Endodermal cell (in vitro differentiated cells): ENCODE measurements at places on chromosomes 1 and 21. TPM values are rescaled to one million over a fixed set of nuclear protein-coding genes. Genes with fewer than 3 reads are reported as not detected.

The SH3D21 gene
- 13.1 and 15.5 TPM in 2 replicates for total RNA-seq

DNA sequence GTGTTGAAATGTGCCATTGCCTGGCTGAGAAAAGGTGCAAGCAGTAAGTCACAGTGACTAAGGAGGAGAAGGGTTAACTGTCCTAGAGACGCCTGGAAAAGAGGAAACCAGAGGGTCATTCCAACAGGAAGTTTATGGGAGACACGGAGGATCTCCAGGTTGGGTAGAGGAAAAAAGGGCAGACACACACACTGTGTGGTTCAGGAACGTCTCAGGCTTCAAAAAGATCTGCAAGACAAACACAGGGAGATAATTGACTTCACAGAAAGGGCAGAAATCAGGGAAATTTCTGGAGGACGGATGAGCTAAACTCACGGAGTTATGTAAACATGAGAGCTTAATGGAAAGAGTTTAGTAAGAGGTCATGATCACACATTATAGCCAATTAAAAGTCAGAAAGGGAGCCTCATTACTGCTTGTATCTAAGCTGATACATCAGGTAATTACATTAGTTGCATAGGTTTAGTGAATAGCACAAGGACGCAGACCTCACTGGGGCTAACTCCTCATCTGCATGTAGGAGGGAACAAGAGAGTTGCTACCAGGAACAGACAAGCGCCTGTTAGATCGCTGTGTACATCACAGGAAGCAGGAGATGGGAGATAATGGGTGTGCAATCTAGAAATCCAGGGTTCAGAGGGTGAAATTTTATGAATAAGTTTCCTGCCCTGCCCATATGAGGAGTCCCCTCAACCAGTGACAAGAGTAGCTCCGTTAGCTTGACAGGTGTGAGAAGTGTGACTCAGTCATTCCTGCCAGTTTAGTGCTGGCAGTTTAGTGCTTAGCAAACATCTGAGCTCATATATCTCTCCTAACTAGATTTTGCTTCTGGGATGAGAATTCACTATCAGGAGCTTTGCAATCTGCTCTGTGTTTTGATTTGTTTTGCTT lies 96.6 kb upstream of the TNR start:
- peaks cover 11% of the 10 kb centered on the region for H3K4me1 ChIP-seq
- H3K4me3 ChIP-seq = no peak overlapping the region
- DNase-seq = no peak
- no peaks in the 10 kb centered on the region for H3K36me3 ChIP-seq

The TNFRSF9 gene
- total RNA-seq = not detected in 2 replicates

- peaks cover 4% of the 10 kb centered on the region for H3K4me1 ChIP-seq
- no peak overlapping the region for H3K27ac ChIP-seq
- no peak overlapping the region for H3K4me3 ChIP-seq
These were observed 3.5 kb downstream of the ABCB10 start for GRCh38 chr1:229554886-229555621.

DNA sequence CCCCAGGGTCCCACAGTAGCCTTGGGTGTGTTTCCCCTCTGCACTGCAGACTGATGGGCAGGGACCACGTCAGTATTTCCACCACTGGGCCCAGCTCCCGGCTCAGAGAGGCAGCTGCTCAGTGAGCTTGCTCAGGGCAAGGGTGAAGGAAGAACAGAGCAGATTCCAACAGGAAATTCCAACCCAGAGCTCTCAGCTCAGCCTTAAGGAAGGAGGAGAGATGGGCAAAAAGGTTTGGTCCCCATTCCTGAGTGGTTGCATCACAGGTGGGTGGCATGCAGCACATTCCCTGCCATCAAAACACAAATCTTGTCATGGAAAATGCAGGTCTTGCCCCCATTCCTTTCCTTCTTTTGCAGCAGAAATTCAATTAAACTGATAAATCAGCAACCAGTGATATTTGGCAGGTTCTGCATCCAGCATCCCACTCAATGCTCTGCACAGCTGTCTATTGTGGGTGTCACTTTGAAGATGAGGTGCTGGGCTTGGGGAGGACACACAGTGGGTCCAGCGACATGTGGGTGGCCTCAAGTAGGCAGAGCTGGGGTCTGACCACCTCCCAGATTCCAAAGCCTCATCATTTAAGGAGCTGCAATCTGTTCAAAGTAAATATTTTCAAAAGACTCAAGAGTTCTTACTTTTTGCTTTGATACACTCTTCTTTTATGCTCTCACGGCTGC lies 315.4 kb downstream of the DSCAM start:
- no peak overlapping the region for H3K4me3 ChIP-seq

- peaks cover 18% of the 10 kb centered on the region for H3K36me3 ChIP-seq
- H3K27ac ChIP-seq = peak overlapping the region; percentile 83
- no peaks in the 10 kb centered on the region for H3K27me3 ChIP-seq
These were observed 540 bp downstream of the ARHGEF2 start for GRCh38 chr1:155977690-155978324.

The DEPDC1 gene
- 22.4 to 40.0 TPM (median 35.5 TPM) in 3 replicates for total RNA-seq

The ESRRG gene
- total RNA-seq = 4.6 to 8.3 TPM (median 6.7 TPM) in 3 replicates

DNA sequence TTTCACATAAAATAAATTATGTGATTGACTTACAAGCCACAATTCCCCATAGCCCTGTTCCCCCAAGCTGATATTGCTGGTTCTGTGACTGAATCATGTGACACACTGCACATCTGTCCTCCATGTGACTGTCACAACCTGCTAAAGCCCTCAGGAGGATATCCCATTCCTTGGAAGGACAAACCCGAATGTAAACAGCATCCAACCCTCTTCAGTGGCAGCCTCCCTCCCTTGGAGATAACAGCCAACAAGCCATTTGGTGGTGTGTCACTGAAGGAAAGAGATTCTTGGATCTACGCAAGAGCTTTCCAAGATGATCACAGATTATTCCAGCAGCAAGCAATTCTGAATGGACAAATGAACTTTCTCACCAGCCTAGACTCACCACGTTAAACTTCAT lies 153.9 kb upstream of the TIAM1 start:
- H3K36me3 ChIP-seq = no peaks in the 10 kb centered on the region
- H3K27ac ChIP-seq = no peak overlapping the region
- H3K4me3 ChIP-seq = no peak overlapping the region
- H3K27me3 ChIP-seq = no peaks in the 10 kb centered on the region
- no peak for DNase-seq

DNA sequence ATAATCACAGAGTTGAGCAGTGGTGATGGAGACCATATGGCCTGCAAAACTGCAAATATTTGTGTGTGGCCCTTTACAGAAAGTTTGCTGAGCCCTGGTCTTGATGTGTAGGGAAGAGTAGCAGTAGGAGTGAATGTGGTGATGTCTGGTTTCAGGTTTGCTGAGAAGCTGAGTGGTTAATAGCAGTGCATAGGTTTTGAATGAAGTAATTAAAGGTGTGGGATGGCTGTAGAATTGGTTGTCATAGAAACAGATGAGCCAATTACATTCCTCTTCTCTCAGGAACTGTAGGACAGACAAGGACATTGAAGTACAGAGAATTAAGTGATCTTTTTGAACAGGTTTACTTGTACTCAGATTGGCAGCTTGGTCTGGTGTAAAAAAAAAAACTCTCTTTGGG lies 37.4 kb downstream of the PRDM2 start:
- H3K36me3 ChIP-seq = no peaks in the 10 kb centered on the region
- no peak overlapping the region for H3K27ac ChIP-seq
- H3K4me3 ChIP-seq = no peak overlapping the region

The KRTAP19-1 gene
- total RNA-seq = not detected in 2 replicates

The LRIF1 gene
- total RNA-seq = 19.4 to 20.1 TPM (median 19.9 TPM) in 3 replicates

DNA sequence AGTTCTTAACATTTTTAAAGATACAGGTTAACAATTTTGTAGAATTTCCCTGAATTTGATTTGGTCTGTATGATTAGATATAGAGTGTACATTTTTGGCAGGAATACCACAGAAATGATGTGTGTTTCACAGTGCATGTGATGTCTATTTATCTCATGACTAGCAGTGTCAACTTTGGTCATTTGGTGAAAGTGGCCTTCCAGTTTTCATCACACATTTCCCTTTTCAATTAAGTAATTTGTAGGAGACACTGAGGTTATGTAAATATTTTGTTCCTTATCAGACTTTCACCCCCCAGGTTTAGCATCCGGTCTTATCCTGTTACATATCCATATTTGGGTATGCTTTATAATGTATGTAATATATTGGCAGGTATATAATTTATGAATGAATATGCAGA lies 41.8 kb downstream of the MAP3K7CL start:
- no peak overlapping the region for H3K27ac ChIP-seq
- H3K4me3 ChIP-seq = no peak overlapping the region
- H3K27me3 ChIP-seq = peaks cover 11% of the 10 kb centered on the region
- H3K36me3 ChIP-seq = no peaks in the 10 kb centered on the region

DNA sequence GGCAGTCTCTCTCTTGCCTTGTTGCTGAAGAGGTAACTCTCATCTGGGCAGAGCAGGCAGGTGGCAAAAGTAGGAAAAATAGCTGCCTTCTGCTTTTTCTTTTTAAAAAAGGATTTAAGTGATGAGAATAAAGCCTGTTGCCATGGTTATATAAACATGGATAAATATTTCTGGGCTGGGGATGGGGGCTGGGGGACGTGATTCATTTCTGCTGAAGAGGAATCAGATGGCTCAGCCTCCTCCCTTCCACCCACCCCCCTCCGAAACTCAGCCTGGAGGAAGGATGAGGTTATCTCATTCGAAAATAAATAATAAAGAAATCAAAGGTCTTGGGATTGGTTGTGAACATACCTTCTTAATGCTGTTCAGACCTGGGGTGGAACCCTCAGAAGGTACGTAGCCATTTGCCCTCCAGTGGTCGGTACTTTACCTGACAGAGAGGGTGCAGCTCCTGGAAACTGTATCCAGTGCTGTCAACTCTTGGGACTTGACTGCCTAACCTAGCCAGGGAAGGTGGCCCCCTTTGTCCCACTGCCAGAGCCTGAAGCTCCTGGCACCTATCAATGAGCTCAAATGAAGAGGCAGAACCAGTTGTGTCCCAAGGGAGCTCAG lies 3.8 kb upstream of the INKA2 start:
- peaks cover 28% of the 10 kb centered on the region for H3K27me3 ChIP-seq
- peaks cover 4% of the 10 kb centered on the region for H3K4me1 ChIP-seq
- H3K36me3 ChIP-seq = no peaks in the 10 kb centered on the region

DNA sequence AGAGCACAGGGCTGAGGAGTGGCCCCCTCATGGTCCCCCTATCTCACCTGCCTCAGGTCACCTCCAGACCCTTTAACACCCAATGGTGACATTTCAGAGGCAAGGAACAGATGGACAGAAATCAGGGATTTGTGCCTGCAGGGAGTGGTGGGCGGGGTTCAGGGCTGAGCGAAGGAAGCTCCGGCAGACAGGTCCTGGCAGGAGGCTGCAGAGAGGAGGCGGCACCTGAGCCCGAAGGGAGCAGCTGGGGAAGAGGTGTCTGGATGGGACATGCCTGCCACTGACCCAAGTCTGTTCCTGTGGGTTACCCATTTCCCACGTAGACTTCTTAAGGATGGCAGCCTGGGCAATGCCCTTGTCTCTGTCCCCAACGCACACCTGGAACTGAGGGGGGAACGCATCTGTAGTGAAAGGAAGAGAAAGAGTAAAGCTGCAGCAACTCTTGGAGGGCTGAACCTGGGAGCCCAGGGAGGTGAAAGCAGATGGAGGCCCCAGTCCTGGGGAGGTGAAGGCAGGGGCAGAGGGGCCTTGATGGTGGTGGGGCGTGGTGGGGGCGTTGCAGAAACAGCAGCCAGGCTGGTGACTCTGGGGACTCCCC lies 61.6 kb upstream of the ADARB1 start:
- H3K27me3 ChIP-seq = peaks cover 20% of the 10 kb centered on the region
- no peaks in the 10 kb centered on the region for H3K36me3 ChIP-seq
- DNase-seq = peak; percentile 92
- H3K4me3 ChIP-seq = no peak overlapping the region

GRCh38 chr1:178143730-178144690 lies 50.1 kb downstream of the RASAL2 start:
- no peak for DNase-seq
- H3K4me3 ChIP-seq = no peak overlapping the region
- H3K27me3 ChIP-seq = no peaks in the 10 kb centered on the region
- H3K36me3 ChIP-seq = no peaks in the 10 kb centered on the region
- no peaks in the 10 kb centered on the region for H3K4me1 ChIP-seq

- H3K36me3 ChIP-seq = peaks cover 85% of the 10 kb centered on the region
- H3K27ac ChIP-seq = no peak overlapping the region
- H3K27me3 ChIP-seq = no peaks in the 10 kb centered on the region
- H3K4me3 ChIP-seq = peak overlapping the region; percentile 37
These were observed 8.0 kb upstream of the HAX1 start for GRCh38 chr1:154264454-154264853.

DNA sequence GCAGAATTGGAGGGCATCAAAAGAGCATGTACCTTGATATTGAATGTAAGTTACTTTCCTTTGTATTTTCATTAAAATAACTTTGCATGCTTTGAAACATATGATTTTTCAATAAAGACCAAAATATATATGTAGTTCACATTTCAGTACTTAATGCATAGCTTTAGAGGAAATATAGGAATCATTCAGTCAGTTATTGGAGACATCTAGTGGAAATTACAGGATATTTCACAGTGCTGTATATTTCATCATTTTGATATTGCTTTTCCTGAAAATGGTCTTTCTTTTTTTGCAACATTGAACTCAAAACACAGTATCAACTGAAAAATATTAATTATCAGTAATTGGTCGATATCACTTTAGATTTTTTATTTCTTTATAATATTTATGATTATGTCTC lies 375.8 kb downstream of the NCAM2 start:
- no peaks in the 10 kb centered on the region for H3K36me3 ChIP-seq
- no peaks in the 10 kb centered on the region for H3K4me1 ChIP-seq
- DNase-seq = no peak
- H3K27ac ChIP-seq = no peak overlapping the region
- H3K27me3 ChIP-seq = no peaks in the 10 kb centered on the region
- no peak overlapping the region for H3K4me3 ChIP-seq

The PDZK1IP1 gene
- total RNA-seq = not detected in 2 replicates

GRCh38 chr1:71190843-71191242 lies 110.0 kb upstream of the ZRANB2 start:
- H3K4me1 ChIP-seq = no peaks in the 10 kb centered on the region
- no peak overlapping the region for H3K4me3 ChIP-seq
- no peak for DNase-seq
- H3K36me3 ChIP-seq = no peaks in the 10 kb centered on the region
- H3K27me3 ChIP-seq = no peaks in the 10 kb centered on the region

DNA sequence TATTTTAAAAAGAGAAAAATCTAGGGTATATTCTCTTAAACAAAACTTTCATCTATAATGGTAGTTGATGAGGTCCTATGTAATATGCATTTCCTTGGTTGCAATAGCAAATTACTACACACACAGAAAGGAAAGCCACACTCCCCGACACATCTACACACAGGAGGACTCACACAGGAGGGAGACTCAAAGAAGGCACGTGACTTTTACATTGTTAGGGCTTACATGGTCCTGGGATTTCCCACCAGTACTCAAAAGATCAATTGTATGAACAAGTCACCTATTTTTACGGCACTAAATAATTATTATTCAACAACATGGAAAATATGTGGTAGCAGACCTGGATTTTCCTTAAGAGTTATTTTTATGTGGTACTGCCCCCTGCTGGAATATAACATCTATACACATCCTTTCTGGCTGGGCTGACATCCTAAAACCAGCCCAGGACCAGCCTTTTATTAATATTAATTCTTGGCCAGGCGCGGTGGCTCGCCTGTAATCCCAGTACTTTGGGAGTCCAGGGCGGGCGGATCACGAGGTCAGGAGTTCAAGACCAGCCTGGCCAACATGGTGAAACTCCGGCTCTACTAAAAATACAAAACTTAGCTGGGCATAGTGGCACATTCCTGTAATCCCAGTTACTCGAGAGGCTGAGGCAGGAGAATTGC lies 33.9 kb upstream of the LGALS8 start:
- no peak overlapping the region for H3K27ac ChIP-seq
- no peak overlapping the region for H3K4me3 ChIP-seq
- no peaks in the 10 kb centered on the region for H3K36me3 ChIP-seq
- DNase-seq = peak; percentile 45
- H3K4me1 ChIP-seq = no peaks in the 10 kb centered on the region

GRCh38 chr1:66336641-66336990 lies 197.3 kb upstream of the SGIP1 start:
- H3K4me3 ChIP-seq = no peak overlapping the region
- no peak for DNase-seq
- H3K4me1 ChIP-seq = peaks cover 15% of the 10 kb centered on the region
- H3K27me3 ChIP-seq = no peaks in the 10 kb centered on the region

The PGBD5 gene
- total RNA-seq = 4.6 and 6.6 TPM in 2 replicates
